Ammon's horn (tissue), 1 donor: ENCODE measurements at places on chromosomes 7 and 10.

DNA sequence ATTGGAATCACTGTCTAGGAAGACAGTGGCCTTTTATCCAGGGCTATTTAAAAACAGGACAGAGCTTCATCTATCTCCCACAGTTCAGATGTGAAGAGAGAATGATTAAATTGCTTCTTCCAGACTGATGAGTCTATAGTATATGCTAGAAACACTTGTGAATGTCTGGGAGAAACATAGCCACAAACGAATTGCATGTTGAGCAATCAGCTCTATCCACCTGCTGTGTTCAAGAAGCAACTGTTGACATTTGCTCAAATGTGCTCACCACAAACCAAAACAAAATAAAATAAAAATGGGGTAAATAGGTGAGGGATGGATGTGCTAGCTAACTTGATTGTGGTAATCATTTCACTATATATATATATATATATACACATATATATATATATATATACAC lies 195.1 kb downstream of the HECW1 start:
- no peak for DNase-seq

DNA sequence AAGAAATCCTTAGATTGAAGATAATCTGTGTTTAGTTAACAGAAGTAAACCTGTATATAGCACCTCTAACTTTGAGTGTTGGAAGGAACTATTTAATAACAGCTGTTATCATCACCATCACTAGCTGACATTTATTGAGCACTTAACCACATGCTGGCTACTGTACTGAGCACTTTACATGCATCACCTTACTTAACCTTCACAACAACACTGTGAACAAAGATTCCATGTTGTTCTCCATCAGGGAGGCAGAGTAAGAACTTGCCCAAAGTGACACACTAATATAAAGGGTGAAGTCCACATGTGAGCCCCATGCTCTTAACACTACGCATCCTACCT lies 182.2 kb downstream of the ST7 start:
- DNase-seq, result no peak

GRCh38 chr7:34672430-34672829 lies 14.4 kb downstream of the NPSR1 start:
- no peak for DNase-seq

GRCh38 chr7:115840702-115841101 lies 189.9 kb downstream of the TFEC start:
- no peak for DNase-seq

DNA sequence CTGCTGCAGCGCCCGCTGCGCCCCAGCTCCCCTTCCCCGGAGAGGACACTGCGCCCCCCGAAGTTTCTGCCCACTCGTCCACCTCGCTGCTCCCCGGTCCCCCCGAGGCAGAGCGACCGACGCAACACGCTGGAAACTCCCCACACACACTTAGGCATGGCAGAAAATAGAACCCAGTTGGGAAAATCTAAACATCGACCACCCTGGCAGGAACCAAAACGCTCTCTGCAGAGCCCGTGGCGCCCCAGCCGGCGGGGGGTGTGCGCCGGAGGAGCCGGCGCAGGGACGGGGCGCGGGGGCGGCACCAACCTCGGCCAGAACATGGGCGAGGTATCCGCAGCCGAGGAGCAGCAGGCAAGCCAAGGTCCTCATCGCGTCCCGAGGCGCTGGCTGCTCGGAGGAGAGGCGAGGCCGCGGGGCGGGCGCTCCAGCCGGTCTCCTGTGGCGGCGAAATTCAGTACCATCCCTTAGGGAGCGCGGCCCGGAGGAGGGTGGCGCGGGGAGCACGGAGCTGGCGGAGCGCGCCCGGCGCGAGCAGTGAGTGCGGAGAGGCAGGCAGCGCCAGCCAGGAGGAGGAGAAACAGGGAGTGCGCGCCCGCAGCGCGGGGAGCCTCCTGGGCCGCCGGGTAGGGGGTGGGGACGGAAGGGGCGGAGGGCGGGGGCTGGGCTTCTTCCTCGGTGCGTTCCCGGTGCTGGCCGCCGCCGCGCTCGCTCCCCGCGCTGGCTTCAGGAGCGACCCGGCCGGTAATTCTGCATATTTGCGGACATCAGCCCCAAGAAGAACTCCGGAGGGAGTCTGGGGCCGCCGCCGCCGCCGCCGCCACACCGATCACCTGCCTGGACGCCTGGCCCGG lies 789 bp downstream of the PDGFA start:
- peak; percentile 89 for DNase-seq

DNA sequence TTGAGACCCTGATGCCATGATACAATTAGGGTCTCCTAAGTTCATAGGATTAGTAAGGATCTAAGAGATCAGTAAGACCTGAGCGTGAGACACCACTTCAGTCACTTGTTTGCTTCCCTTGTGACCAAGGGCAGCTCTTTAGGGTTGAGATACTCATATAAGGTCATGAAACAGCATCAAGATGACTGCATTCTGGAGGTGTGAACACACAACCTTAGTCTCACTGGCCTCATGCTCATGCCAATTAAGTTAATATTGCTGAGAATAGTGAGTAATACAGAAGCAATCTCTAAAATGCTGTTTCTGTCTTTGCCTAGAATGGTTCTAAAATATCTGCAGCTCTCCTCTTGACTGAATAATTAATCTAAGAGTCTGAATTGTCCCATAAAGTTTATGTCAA lies 39.6 kb upstream of the KLHL7 start:
- no peak for DNase-seq

DNA sequence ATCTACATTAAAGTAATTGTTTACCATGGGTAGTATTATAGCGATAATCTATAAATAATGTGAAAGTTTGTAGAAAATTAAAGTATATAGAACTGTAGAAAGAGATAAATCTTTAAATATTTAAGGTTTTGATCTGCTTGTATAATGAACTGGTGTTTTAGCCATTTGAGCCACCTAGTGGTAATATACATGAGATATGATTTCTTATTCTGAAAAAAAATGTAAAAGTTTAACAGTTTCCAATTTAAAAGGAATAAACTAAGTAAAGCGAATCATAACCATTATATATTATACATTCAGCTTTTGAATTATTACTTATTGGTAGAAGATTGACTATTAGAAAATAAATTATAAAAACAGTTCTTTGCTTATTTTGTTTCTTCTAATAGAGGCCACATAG lies 91.2 kb downstream of the OTUD1 start:
- DNase-seq, result no peak

DNA sequence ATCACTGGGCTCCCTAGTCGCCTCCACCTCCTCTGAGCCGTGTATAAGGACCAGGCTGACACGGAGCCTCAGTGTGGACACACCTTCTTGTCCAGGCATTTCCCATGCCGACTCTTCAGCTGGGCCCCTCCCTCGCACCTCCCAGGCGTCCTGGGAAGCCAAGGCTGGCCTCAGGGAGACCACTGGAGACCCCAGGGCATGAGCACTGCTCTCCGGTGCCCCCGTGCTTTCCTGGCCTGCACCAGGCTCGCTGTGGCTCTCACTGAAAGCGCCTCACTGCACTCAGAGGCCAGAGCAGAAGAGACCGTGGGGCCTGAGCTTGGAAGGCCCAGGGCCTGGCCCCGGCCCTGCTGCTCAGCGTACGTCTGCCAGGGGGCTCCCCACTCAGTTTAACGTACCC lies 31.4 kb downstream of the LRRC27 start:
- DNase-seq, result no peak

- no peak for DNase-seq
Observed at GRCh38 chr7:41425926-41426325, 277.0 kb downstream of the INHBA start.
